ENCODE measurements at places on chromosomes 4 and X.

DNA sequence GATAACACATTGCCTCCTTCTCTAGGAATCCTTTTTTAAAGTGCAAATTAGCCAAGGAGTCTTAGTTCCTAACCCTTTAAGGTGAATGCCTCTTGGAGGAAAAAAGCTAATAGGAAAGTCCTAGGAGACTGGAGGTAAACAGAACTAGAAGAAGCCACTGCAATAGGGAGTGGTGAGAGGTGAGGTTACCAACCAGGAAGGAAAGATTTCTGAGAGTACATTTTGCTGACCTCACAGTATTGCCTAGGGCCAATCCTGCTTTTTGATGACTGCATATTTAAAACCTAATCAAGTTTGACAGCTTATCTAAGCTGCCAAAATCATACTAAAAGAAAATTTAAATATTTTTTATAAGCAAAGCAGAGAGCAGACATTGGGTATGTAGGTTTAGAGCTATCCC, 7.3 kb upstream of the CUL4B start:
- H3K4me1 ChIP-seq: no peaks in the 10 kb centered on the region
- no peak overlapping the region for H3K4me3 ChIP-seq
- no peak for DNase-seq
- H3K27ac ChIP-seq: no peak overlapping the region
- H3K36me3 ChIP-seq: no peaks in the 10 kb centered on the region

GRCh38 chrX:39309721-39310152, 508.5 kb downstream of the MID1IP1 start:
- no peaks in the 10 kb centered on the region for H3K36me3 ChIP-seq
- H3K4me3 ChIP-seq: no peak overlapping the region
- peak; percentile 19 for DNase-seq
- peaks cover 28% of the 10 kb centered on the region for H3K4me1 ChIP-seq

GRCh38 chr4:101155945-101156344, 191.4 kb downstream of the PPP3CA start:
- no peaks in the 10 kb centered on the region for H3K36me3 ChIP-seq
- H3K4me3 ChIP-seq: no peak overlapping the region
- no peaks in the 10 kb centered on the region for H3K4me1 ChIP-seq
- no peak for DNase-seq
- no peaks in the 10 kb centered on the region for H3K27me3 ChIP-seq
- no peak overlapping the region for H3K27ac ChIP-seq

GRCh38 chr4:81412946-81413495, 58.7 kb downstream of the RASGEF1B start:
- no peaks in the 10 kb centered on the region for H3K4me1 ChIP-seq
- H3K27ac ChIP-seq: no peak overlapping the region
- no peaks in the 10 kb centered on the region for H3K27me3 ChIP-seq
- no peak overlapping the region for H3K4me3 ChIP-seq

- no peaks in the 10 kb centered on the region for H3K4me1 ChIP-seq
- no peaks in the 10 kb centered on the region for H3K27me3 ChIP-seq
- no peak overlapping the region for H3K27ac ChIP-seq
- H3K4me3 ChIP-seq: no peak overlapping the region
- DNase-seq: no peak
- H3K36me3 ChIP-seq: no peaks in the 10 kb centered on the region
Measured at GRCh38 chr4:141330616-141331015, 109.9 kb downstream of the ZNF330 start.

GRCh38 chrX:149962859-149963757, 24.8 kb upstream of the EOLA2 start:
- H3K36me3 ChIP-seq: peaks cover 3% of the 10 kb centered on the region
- no peak for DNase-seq
- H3K4me3 ChIP-seq: no peak overlapping the region
- no peaks in the 10 kb centered on the region for H3K4me1 ChIP-seq
- no peaks in the 10 kb centered on the region for H3K27me3 ChIP-seq

DNA sequence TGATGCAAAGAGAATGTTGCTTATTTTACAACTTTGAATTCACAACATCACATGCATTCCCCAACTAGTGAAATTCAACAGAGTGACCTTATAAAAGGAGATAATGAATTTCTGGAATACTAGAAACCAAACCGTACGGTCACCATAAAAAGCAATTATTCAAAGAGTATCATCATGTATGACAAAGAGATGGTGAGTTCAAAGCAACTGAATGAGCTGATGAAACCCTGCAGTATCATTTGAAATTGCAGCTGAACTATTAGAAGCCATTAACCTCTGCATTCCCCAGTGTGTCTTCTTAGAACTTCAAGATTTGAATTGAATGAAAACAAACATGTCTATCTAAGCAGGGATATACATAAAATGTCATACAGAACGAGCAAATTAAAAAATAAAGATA, 172.4 kb downstream of the SLITRK2 start:
- no peaks in the 10 kb centered on the region for H3K27me3 ChIP-seq
- H3K4me1 ChIP-seq: no peaks in the 10 kb centered on the region
- no peak overlapping the region for H3K4me3 ChIP-seq

Measured in effector memory CD4-positive, alpha-beta T cell (primary cell).